Stimulated activated CD4-positive, alpha-beta T cell treated with anti-CD3 and anti-CD28 coated beads, TNF-alpha, amount 100 ng/mL, for 1 hour (primary cell): ENCODE measurements at places on chromosomes 4 and X.

GRCh38 chr4:102299354-102300107, 45.8 kb downstream of the SLC39A8 start:
- DNase-seq, result no peak

- no peak for DNase-seq
Observed at GRCh38 chr4:48223633-48224295, 45.9 kb downstream of the TEC start.

GRCh38 chr4:99366491-99366890, 13.9 kb upstream of the ADH1C start:
- no peak for DNase-seq

GRCh38 chr4:123102897-123103471, 180.6 kb upstream of the NUDT6 start:
- no peak for DNase-seq

DNA sequence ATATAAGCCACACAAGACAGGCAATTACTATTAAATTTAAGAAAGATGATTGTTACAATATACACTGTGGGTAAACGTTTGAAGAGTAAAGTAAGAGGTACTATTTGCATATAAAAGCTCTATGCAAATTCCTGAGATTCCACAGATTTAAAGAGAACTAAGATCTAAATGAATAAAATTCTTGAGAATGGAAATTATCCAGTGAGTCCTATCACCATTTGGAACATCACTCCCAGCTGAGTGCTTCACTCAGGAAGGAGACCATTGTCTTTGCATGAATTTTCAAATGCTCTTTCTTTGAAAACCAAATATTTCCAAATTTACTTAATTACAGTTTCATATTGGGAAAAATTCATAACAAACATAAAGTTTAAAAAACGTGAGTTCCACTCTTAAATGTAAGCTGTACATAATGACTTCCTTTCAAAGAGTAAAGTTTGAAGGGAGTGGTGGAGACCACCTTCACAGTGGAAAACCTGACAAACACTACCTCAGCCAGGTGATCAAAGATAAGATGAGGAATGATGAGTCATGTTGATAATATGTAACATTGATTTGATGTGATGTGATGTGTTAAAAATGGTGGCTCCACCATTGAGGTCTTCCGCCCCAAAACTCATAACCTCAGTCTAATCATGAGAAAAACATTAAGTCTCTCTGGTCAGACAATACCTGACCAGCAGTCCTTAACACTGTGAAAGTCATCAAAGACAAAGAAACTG, 159.9 kb downstream of the BANK1 start:
- no peak for DNase-seq

- DNase-seq, result no peak
Observed at GRCh38 chrX:111519215-111519614, 7.8 kb downstream of the SERTM2 start.

DNA sequence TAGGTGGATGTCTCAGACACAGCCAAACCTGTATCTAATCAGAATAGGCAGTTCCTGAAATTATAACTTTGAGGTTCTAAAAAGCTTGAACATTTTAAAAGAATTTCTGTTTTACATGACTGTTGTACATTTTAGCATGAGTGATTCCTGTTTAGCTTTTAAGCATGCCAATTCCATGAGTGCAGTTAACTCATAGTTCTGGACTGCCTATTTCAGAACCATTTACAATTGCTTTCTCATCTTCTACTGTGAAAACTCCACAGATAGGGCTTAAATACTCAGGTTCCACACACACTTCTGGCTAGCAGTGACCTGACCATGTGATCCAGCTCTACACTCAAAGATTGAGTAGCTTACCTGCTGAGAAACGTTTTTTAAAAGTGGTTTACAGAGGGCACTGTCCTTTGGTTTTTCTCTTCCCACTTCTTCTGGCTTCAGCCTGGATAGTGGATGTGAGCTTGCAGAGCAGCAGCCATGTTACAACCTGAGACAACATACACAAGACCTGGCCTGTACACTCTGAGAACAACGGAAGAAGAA, 280.8 kb downstream of the ANKRD50 start:
- no peak for DNase-seq

- no peak for DNase-seq
Observed at GRCh38 chr4:41678951-41679350, 69.6 kb downstream of the PHOX2B start.

GRCh38 chr4:101197350-101197749, 150.0 kb downstream of the PPP3CA start:
- DNase-seq, result no peak

DNA sequence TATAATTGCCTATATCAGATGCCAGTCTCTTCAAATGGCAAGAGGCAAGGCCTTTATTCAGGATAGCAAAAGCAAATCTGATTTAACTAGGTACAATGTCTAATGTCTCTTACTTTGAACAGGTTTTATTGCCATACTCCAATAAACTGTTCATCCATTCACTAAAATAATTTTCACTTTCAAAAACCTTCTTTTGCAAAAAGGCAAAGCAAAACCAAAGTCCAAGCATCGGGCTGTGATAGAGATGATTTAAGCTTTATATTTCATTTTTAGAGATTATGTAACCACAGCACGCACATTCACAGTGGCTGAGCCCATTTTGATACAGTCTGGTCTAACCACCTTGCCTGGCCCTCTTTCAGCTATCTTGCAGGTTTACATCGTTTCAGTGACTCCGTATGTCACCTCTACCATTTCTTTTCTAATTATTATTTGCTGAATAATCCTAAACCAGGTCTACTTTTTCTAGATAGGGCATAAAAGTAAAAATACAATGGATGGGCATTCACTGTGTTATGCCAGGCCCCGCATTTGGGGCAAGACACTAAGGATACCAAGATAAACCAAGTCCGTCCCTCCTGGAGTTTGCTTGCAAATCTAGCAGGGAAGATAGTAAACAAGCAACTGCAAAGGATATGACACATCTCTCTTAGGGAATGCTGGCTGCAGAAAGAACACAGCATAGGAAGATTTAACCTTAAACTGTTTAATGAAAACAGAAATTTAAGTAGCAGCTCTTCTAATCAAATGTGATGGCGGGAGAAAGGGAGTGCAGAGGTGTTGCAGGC, 1.8 kb downstream of the CASP3 start:
- DNase-seq, result no peak

DNA sequence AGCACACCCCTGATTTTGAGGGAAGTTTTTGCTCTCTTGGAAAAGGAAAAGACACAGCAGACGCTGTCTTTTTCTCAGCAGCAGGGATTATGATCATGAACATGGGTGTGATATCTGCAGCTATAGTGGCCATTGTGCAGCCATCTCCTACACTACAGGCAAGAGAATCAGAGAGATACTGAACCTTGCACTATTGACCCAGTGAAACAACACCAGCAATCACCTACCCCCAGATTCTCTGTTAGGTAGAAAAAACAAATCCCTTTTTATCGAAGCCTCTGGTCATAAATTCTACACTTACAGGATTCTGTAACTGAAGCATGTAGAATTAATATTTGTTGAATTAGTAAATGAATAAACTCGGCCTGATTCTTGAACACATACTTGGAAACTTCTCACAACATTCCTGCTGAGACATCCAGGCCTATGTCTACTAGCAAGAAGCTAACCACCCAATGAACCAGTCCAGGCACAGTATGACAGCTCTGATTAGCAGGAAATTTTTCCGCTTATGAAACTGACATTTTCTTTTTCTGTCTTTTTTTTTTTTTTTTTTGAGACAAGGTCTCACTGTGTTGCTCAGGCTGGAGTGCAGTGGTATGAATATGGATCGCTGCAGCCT, 5.0 kb upstream of the AFAP1 start:
- DNase-seq, result no peak

GRCh38 chr4:97942951-97943350, 200.3 kb downstream of the STPG2 start:
- DNase-seq, result no peak

- DNase-seq, result no peak
Observed at GRCh38 chr4:10703766-10704429, 19.3 kb upstream of the CLNK start.

GRCh38 chr4:130419211-130419975, 1323.4 kb downstream of the C4orf33 start:
- DNase-seq, result no peak
